ENCODE measurements at places on chromosomes 1 and 21.

GRCh38 chr21:27464648-27465047 is 497.8 kb upstream of the ADAMTS5 start:
- no peak for DNase-seq

DNA sequence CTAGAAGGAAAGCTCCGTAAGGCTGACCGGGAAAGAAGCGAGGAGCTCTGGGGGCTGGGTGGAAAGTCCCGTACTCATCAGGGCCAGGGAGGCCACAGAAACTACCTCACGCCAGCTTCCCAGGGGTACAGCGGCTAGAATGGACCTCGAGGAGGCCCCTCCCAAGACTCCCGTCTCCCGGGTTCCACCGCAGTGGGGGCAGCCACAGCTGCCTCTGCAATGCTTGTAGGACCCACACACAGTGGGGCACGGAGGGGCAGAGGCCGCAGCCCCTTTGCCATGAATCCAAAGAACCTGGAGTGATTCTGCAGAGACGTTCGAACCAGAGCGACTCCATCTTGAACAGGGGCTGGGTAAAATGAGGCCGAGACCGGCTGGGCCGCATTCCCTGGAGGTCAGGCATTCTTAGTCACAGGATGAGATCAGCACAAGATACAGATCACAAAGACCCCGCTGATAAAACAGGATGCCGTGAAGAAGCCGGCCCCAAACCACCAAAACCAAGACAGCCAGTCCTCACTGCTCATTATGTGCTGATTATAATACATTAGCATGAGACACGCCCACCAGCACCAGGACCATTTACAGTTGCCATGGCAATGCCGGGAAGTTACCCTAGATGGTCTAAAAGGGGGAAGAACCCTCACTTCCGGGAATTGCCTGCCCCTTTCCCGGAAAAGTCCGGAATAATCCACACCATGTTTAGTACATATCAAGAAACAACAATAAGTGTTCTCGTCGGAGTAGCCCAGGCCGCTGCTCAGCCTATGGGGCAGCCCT is 1.6 kb upstream of the ANKRD65 start:
- DNase-seq, result no peak

GRCh38 chr1:78426408-78426807 is 64.4 kb upstream of the PTGFR start:
- no peak for DNase-seq

DNA sequence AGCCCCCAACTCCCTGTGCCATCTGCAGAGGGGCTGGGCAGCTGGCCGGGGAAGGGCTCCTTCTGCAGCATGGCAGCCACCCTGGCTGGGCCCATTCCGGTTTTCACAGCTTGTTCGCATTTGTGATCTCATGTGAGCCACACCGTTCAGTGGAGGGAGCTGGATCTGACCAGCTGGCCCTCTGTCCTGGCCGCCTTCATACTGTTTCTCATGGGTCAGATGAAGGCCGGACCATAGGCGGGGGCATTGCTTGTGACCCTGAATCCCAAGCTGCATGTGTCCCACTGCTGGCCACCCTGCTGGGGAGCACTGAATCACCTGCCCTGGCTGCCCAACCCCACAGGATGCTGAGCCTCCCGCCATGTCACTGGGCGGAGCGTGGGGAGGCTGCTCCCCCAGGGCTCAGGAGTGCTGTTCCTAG is 36.4 kb upstream of the PRSS38 start:
- DNase-seq, result no peak

DNA sequence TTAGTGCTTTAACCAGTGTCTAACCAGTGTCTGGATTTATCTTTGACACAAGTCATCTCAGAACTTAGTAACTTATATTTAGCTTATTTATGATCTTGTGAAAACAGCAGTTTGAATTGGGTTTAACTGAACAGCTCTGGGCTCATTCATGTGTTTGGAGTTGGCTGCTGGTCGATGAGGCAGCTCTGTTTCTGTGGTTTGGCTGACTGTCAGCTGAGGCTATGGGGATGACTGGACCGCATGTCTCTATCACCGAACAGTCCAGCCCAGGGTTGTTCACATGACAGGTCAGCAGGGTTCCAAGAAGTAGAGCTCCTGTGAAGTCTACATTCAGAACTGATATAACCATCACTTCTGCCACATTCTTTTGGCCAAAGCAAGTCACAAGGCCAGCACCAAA is 29.1 kb upstream of the C21orf91 start:
- no peak for DNase-seq

DNA sequence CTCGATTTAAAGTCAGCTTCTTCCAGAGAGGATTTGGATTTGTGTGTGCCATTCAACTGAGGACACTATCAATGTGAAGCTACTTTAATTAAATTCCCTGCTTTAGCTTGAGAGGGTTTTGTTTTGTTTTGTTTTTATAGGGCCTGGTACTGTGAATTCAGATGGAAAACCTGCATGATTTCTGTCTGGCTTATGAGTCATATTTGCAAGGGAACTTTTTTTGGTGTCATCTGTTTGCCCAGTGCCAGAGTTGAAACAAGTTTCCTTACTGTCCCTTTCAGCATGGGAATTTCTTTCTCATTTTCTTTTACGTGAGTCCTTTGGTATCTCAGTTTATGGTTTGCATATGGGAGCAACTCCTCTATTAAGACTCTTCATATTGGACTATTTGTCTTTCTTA is 194.6 kb downstream of the GREM2 start:
- DNase-seq, result no peak

DNA sequence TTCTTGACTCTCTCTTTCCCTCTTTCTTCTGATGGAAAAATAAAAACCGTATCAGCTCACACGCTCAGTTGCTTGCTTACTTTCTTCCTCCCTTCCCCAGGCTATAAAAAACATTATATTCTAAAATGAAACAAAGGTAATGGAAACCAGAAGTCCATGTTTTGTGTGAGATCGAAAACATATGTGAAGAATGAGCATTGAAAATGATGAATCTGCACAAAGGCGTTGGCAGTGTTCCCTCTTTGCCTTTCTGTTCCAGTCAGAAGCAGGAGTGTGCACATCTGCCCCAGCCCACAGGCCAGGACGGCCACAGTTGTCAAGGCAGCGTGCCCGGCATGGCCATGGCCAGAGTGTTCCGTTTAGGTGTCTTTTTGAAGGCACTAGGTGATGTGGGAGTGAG is 185.3 kb upstream of the USP24 start:
- no peak for DNase-seq

- peak; percentile 97 for DNase-seq
These were observed 37.7 kb upstream of the LRRN2 start for GRCh38 chr1:204723131-204723787.

All from DMS153 (cell line).